T-cell (primary cell): ENCODE measurements at places on chromosomes 16 and 17.

DNA sequence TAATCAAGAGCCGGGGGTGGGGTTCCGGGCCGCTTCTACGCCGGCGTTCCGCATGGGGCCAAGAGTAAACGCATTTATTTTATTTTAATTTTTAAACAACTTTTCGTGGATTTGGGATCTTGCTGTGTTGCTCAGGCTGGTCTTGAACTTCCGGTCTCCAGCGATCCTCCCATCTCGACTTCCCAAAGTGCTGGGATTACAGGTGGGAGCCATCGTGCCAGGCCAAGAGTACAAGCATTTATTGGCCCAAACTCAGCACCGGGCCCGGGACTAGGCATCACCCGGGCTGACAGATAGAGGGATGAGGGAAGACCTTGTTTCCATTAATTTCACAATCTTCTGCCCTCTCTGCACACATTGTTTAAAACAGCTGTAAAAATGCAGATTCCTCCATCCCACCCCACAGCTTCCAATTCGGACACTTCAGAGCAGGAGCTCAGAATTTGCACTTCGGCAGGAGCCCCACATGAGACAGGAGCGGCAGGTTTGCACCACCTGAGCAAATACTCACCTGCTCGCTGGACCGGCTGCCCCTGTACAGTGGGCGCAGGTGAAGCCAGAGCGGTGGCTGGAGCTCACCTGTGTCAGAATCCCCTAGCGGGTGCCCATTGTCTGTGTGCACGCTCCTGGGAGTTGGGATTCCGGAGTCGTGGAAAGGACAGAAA, 663 bp upstream of the GINS2 start:
- peak overlapping the region; percentile 37 for H3K4me3 ChIP-seq
- DNase-seq = no peak
- peaks cover 5% of the 10 kb centered on the region for H3K4me1 ChIP-seq
- H3K36me3 ChIP-seq = no peaks in the 10 kb centered on the region
- H3K27me3 ChIP-seq = peaks cover 28% of the 10 kb centered on the region

GRCh38 chr17:17692353-17693252, 11.3 kb downstream of the RAI1 start:
- H3K36me3 ChIP-seq = no peaks in the 10 kb centered on the region
- H3K4me3 ChIP-seq = no peak overlapping the region
- H3K27ac ChIP-seq = peak overlapping the region; percentile 95
- H3K27me3 ChIP-seq = no peaks in the 10 kb centered on the region
- no peak for DNase-seq

DNA sequence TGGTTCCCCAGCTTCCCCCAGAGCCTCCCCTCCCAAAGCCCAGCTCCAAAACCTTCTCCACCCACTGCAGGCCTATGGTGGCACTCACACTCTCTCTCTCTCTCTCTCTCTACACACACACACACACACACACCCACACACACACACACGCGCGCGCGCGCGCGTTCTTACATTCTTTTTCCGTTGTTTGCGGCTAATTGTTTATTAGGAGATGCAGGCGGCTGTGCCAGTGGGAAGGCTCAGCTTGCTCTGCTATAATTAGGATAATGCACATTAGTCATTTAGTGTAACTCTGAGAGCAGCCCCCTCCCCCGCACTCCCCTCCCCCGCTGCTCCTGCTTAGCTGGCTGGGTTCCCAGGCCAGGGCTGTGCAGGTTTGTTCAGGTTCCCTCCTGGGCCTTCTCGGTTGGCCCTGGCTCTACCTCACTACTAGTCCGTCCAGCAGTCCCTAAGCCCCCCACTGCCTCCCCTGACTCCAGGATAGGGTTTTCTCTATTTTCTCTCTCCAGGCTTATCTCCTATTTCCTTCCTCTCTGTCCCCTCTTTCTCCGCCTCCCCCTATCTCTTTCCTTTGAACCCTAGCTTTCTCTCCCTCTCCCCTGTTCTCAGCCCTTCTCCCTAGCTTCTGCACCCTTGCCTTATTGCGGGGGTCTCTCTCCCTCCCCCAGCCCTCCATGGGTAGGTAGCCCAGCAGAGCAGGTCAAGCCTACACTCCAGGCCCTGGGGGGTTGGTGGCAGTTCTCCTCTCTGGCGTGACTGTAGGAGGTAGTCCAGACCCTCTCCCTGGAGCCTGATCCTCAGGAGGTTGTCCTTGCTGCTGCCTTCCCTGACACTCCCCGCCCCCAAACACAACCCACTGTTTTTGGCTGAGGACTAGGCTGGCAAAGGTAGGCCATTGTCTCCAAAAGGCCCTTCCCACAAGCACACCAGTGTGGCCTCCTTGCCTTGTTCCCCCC, 34.0 kb downstream of the TMEM132E start:
- H3K27ac ChIP-seq = no peak overlapping the region
- no peak for DNase-seq
- no peaks in the 10 kb centered on the region for H3K36me3 ChIP-seq
- H3K27me3 ChIP-seq = peaks cover 13% of the 10 kb centered on the region

DNA sequence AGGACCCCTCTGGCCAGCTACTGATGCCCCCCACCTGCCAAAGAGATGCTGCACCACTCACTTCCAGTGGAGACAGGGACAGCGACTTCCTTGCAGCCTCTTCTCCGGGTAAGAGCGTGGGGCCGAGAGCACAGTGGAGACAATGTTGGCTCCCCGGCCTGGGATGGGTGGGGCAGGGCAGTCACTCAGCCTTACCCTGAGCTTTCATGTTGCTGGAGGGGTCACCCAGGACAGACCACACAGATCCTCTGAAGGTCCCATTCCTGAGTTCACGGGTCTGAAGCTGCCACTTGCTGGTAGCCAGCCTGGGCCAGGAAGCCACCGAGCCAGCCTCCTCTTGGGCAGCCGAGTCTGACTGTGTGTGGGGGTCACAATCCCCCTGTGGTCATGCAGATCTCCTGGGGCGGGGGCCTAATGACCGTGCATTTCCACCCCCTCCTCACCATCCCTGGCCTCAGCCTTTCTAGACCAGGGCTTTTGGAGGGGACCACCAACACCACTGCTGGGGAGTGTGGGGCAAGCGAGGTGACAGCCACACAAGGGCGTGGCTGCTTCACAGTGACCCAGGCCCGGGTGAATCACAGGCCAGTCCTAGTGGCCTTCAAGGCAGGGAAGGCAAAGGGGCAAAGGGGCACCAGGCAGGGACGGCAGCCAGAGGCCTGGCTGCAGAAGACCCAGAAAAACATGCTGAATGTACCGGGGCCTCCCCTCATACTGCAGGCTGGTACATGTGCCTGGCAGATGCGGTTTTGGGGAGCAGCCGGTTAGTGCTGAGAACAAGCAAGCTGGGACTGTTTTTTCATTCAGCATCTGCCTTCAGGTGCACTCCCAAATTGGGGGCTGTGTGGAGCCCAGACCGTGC, 10.4 kb downstream of the TAF1C start:
- no peak for DNase-seq
- no peak overlapping the region for H3K4me3 ChIP-seq
- peaks cover 31% of the 10 kb centered on the region for H3K36me3 ChIP-seq

DNA sequence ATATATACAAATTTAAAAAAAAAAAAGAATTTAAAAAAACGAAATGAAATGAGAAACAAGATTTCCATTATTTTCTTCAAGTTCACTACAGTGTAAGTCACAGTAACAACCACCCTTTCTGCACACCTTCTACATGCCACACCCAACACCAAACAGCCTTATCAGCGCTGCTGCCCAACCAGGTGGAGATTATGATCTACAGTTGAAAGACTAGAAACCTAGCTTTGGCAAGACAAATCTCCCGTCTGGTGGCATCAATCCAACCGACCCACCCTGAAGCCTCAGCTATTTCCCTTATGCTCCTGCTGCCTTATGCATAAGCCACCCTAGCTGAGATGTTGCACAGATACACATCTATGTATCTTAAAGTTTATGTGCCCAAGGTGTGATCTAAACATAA, 60.8 kb downstream of the PARN start:
- no peak overlapping the region for H3K4me3 ChIP-seq
- H3K36me3 ChIP-seq = peaks cover 7% of the 10 kb centered on the region
- H3K27ac ChIP-seq = no peak overlapping the region

DNA sequence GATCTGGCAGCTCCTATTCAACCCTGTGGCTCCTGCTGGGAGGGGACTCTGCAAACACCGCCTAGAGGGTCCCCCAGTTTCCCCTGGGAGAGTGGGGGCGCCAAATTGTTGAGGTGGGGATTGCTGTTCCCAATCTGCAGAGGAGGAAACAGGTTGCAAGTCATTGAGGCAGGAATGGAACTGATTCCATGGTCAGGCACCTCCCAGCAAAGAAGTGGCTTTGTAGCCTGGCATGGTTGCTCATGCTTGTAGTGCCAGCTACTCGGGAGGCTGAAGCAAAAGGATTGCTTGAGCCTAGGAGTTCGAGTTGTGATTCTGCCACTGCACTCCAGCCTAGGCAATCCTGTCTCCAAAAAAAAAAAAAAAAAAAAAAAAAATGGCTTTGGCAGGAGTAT, 198 bp upstream of the PYDC1 start:
- H3K4me3 ChIP-seq = peak overlapping the region; percentile 23
- H3K36me3 ChIP-seq = no peaks in the 10 kb centered on the region

- peaks cover 49% of the 10 kb centered on the region for H3K27me3 ChIP-seq
- H3K36me3 ChIP-seq = no peaks in the 10 kb centered on the region
- H3K27ac ChIP-seq = no peak overlapping the region
- peaks cover 7% of the 10 kb centered on the region for H3K4me1 ChIP-seq
- no peak overlapping the region for H3K4me3 ChIP-seq
Observed at GRCh38 chr17:73308017-73308823, 3.6 kb downstream of the CDC42EP4 start.

DNA sequence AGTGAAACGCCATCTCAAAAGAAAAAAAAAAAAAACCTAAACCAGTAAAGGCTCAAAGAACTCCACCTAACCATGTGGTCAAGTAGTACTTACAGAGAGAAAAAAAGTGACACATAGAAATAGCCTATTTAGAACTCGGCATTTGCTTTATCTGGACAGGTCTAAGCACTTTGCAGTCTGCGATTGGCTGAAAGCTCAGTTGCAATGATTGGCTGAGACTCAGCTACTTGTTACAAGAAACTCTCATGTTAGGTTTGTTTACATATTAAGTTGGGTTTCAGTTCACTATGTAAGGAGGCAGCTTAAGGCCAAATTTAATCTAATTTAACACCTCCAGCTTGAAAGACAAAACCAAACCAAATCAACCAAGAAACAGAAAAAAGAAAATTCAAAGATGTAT, 19.1 kb downstream of the ABCC3 start:
- H3K4me3 ChIP-seq = no peak overlapping the region
- H3K4me1 ChIP-seq = no peaks in the 10 kb centered on the region
- no peak for DNase-seq
- no peak overlapping the region for H3K27ac ChIP-seq
- H3K27me3 ChIP-seq = no peaks in the 10 kb centered on the region

GRCh38 chr17:19382531-19383444, 4.2 kb downstream of the MFAP4 start:
- H3K27me3 ChIP-seq = peaks cover 8% of the 10 kb centered on the region
- no peak for DNase-seq
- peaks cover 33% of the 10 kb centered on the region for H3K36me3 ChIP-seq
- H3K4me3 ChIP-seq = no peak overlapping the region
- no peak overlapping the region for H3K27ac ChIP-seq

DNA sequence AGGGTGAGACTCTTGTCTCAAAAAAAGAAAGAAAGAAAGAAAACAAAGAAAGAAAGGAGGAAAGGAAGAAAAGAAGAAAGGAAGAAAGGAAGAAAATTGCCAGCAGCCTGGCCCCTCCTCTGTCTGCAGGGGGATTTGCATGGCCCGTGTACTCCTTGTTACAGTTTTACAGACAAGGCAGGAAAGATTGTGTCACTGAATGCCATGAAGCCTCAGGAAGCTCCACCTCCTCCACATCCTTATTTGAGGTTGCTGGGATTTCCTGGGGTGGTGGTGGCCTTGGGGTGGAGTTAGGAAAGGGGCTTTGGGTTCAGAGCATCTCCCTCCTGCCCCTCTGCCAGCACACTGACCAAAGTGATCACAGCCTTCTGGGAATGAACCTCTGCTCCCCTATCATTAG, 23.6 kb downstream of the CFAP20 start:
- DNase-seq = no peak
- no peak overlapping the region for H3K4me3 ChIP-seq
- H3K4me1 ChIP-seq = no peaks in the 10 kb centered on the region
- H3K27me3 ChIP-seq = no peaks in the 10 kb centered on the region

DNA sequence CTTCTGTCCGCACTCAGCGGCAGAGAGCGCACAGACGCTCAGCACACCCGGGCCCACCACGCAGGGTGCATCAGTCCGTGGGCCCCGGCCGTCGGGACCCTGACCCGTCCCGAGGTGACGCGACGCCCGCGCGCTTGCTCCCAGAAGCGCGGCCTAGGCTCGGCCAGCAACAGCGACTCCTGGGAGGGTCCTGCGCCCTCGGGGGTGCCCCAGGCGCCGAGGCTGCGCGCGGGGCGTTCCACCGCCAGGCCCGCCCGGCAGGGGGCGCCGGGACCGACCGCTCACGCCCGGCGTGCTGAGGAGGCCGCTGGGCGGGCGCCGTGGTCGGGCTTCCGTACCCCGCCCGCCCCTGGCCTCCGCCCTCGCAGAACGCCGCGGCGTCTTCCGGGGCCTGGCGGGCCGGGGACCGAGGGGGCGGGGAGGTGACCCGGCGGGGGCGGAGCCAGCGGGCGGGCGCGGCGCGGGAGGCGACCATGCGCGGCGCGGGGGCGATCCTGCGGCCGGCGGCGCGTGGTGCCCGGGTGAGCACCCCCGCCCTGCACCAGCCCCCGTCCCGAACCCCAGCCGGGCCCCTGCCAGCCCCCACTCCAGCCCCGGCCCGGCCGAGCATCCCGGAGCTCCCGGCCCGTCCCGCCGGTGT, at the start of gene CISD3:
TSS of gene CISD3 (plus strand) at position 456 of the 640 bp plus-strand sequence. CDS start at position 474, 18 bp downstream.
- peaks cover 92% of the 10 kb centered on the region for H3K4me1 ChIP-seq
- peak; percentile 68 for DNase-seq
- peak within 1 kb of the TSS; percentile 93 for H3K27ac ChIP-seq
- H3K36me3 ChIP-seq = peaks cover 11% of the 10 kb centered on the region

GRCh38 chr17:81561494-81561885, 9.3 kb upstream of the FAAP100 start:
- H3K27ac ChIP-seq = no peak overlapping the region
- peaks cover 3% of the 10 kb centered on the region for H3K4me1 ChIP-seq
- peaks cover 22% of the 10 kb centered on the region for H3K36me3 ChIP-seq
- H3K4me3 ChIP-seq = no peak overlapping the region
- no peaks in the 10 kb centered on the region for H3K27me3 ChIP-seq

- DNase-seq = peak; percentile 32
- H3K27me3 ChIP-seq = no peaks in the 10 kb centered on the region
- peak overlapping the region; percentile 74 for H3K27ac ChIP-seq
Observed at GRCh38 chr17:80663781-80664206, 119.2 kb downstream of the RPTOR start.

GRCh38 chr17:29291163-29291752, 2.7 kb downstream of the NUFIP2 start:
- H3K27me3 ChIP-seq = no peaks in the 10 kb centered on the region
- peaks cover 44% of the 10 kb centered on the region for H3K4me1 ChIP-seq
- peak overlapping the region; percentile 65 for H3K27ac ChIP-seq
- H3K36me3 ChIP-seq = peaks cover 29% of the 10 kb centered on the region
- peak; percentile 12 for DNase-seq

- no peaks in the 10 kb centered on the region for H3K36me3 ChIP-seq
- H3K27ac ChIP-seq = peak overlapping the region; percentile 31
- peaks cover 23% of the 10 kb centered on the region for H3K27me3 ChIP-seq
- no peak for DNase-seq
Observed at GRCh38 chr16:19118938-19119431, 5.2 kb downstream of the ITPRIPL2 start.

- no peak overlapping the region for H3K27ac ChIP-seq
- H3K4me3 ChIP-seq = no peak overlapping the region
- DNase-seq = no peak
- peaks cover 20% of the 10 kb centered on the region for H3K36me3 ChIP-seq
- peaks cover 40% of the 10 kb centered on the region for H3K4me1 ChIP-seq
- H3K27me3 ChIP-seq = no peaks in the 10 kb centered on the region
Observed at GRCh38 chr17:64004903-64005733, 7.0 kb downstream of the PRR29 start.
